ENCODE measurements at places on chromosomes 4 and X. TPM values are rescaled to one million over a fixed set of nuclear protein-coding genes. Genes with fewer than 3 reads are reported as not detected.

DNA sequence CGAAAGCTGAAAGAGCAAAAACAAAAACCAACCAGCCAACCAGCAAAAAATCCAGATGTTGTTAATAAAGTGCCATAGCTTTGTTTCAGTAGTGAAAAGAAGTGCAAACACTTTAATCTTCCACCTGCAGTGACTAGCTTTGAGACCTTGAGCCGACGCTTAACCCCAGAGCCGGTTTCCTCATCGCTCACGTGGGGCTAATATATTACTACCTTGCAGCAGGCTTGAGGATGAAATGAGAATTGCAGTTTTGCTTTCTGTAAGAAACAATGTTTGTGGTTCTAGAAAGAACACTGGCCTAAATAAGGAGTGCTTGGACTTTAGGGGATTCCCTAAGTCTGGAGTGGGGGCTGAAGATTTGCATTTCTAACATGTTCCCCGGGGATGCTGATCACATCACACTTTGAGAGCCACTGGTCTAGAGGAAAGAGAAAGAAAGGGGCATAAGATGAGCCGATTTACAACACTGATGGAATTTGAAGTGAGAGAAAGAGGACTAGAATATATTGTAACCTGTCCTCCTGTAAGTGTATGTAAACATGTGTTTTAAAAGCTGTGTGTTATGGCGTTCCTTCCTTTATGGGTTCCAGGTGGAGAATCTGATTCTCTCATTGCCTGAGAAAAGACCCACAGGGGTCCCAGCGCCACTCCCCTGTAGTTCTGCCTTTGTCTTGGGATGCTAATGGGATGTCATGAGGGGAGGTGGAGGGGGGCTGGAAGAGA, 1.4 kb downstream of the FGF2 start:
- no peak for DNase-seq

GRCh38 chrX:81957900-81958545, 756.1 kb downstream of the SH3BGRL start:
- no peak for DNase-seq

The CCSER1 gene
- 5.0 TPM for polyA plus RNA-seq

The RHOXF2B gene
- not detected for polyA plus RNA-seq
